ENCODE measurements at places on chromosomes 2 and 18.

DNA sequence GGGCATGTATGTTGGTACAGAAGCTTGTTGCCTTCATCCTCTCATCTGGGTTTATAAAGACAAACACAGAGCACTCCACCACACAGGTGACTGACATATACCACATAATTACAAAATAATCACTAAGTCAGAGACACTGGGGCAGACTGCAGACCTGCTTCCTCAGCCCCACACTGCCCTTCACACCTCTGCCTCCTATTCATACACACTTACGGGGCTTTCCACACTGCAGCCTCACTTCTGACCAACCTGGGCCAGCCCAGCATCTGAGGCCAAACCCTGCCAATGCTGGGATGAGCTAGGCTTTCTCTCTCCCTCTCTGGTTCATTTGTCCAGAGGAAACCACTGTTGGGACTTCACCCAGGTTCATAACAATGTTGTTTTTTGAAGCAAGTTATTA, 4.5 kb downstream of the EMX1 start:
- DNase-seq, result peak; percentile 34

DNA sequence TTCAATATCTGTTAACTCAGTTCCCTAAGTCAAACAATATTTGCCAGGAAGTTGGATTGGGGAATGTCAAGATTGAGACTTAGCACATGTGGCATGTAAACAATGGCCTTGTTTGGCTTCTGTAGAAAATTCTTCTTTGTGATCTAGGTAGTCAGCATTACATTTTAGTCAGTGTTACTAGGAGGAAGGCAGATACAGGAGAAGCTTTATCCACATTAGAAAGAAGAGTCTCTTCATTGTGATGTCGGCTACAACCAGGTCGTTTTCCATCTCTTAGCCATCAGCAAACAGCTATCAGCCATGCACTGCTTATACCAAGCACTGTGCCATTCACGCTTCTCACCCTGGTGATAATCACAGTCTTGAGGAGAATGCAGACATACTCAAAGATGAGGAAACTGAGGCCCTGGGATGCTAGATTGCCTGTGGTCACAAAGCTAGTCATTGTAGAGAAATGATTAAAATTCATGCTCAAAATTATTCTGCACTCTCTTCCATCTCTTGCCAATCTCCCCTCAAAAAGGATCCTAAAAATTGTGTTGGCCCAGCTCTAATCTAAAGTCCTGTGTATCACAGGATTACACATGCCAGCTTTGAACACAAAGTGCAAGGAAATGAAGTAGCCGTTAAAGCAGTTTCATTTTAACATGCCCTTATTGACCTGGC, 3.2 kb downstream of the GALNT5 start:
- no peak for DNase-seq

DNA sequence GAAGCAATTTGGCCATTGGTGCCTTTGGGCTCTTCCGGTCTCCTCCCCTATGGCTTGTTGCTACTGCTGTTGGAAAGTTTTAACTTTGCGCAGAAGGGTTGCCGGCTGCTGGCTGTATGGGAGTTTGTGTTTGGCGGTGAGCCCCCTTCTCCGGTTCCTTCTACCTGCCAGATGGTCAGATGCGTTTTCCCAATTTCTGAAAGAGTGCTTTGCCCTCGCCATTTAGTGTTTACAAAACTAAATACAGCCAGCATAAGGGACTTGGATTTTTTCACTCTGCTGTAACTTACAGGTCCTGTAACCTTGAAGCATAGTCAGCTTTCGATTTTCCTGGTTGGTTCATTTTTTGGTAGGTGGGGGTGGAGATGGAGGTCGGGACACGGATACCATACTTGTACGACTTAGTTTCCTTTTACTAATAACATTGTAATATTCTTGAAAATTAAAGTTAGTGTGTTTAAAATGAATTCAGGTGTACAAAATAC, 604 bp downstream of the COQ10B start:
- DNase-seq, result peak; percentile 68

GRCh38 chr2:228446734-228447133, 265.2 kb upstream of the SPHKAP start:
- DNase-seq, result no peak

- DNase-seq, result no peak
These were observed 21.7 kb upstream of the GALNT1 start for GRCh38 chr18:35559867-35560266.

DNA sequence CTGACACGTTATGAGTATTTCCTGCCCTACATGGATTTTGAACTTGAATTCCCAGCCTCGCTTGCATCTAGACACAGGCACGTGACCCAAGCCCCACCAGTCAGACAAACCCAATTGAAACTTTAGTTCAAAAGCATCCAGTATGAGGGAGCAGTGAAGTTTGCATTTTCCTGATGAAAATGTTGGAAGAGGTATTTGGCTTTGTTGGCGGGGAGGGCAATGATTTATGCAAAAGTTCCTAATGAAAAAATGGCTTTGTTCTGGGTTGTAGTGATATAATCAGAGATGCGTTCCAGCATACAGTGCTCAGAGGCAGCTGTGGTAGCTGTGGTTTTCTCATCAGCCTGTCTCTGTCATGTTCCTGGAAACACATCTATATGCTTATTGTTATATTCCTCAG, 36.8 kb upstream of the CPS1 start:
- no peak for DNase-seq

- DNase-seq, result no peak
These were observed 7.1 kb upstream of the KLF11 start for GRCh38 chr2:10036095-10036884.

GRCh38 chr2:162184359-162184758, 32.3 kb upstream of the GCG start:
- no peak for DNase-seq

DNA sequence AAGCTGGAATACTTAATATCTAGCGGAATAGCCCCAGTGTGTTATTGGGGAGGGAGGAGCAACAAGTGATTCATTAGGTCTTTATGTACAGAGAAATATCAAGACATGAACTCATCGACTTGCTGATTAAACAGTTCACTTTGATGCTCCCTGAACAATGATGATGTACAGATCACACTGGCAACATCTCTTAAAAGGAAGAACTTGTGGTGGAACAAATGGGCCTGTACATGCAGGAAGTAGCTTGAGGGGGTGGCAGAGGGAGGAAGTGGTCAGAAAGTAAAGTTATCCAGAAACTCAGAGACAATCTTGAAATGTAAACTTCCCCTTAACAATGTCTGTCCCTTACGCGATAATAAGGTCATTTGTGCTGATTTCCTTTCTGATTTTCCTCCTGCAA, 90.5 kb downstream of the NXPH2 start:
- no peak for DNase-seq

DNA sequence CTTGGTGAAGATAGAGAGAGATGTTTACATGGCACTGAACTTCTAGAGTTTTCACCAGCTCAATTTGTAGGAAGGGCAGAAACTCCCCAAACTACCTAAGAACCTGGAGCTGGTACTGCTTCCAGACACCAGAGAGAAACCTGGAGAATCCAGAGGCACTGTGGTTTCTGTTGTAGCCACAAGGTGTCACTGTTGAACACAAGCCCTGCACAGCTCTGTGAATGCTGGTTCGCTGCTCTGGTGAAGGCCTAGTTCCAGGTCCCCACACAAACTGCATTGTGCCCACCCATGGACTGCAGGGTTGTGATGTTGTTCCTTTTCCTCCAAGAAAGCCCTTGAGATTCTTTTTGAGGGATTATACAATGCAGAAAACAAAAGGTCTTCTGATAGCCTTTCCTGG, 150.5 kb upstream of the HS6ST1 start:
- DNase-seq, result peak; percentile 13

DNA sequence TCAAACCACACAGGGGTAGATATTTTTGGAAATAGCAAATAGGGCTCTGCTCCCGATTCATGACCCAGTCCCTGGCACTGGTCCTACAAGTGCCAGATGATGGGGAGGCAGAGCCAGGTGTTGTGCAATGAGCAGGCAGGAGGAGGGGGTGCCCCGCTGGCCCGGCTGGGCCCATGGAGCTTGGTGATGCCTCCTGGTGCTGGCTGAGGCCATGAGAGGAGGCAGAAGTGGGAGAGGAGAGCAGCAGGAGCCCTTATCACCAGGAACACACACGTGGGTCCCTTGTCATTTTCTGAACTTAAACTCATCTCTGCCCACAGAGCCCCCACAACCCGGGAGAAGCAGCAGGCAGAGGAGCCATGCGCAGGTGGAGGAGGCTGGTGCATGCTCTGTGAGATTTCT, 90.5 kb upstream of the MAPK4 start:
- DNase-seq, result no peak

GRCh38 chr2:168802859-168803725, 655 bp downstream of the NOSTRIN start:
- DNase-seq, result no peak

DNA sequence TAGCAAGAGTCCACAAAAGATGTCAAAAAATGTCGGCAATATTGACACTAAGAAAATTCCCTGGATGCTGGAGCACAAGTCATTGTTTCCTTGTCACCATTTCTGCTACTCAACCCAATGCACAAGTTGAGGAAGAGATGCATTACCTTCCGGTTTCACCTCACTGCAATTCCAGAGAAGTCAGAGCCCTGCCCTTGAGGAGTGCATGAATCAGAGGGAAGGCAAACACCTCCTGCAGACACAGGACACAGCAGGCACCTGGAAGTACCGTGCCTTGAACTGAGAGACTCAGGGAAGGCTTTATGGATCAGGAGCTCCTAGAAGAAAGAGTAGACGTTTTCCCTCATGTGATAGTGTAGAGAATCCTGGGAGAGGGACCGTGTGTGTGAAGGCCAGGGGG, 62.7 kb upstream of the ARL4C start:
- no peak for DNase-seq

GRCh38 chr2:104538077-104538476, 315.8 kb upstream of the POU3F3 start:
- DNase-seq, result no peak

GRCh38 chr2:125935559-125935958, 720.4 kb upstream of the GYPC start:
- no peak for DNase-seq

DNA sequence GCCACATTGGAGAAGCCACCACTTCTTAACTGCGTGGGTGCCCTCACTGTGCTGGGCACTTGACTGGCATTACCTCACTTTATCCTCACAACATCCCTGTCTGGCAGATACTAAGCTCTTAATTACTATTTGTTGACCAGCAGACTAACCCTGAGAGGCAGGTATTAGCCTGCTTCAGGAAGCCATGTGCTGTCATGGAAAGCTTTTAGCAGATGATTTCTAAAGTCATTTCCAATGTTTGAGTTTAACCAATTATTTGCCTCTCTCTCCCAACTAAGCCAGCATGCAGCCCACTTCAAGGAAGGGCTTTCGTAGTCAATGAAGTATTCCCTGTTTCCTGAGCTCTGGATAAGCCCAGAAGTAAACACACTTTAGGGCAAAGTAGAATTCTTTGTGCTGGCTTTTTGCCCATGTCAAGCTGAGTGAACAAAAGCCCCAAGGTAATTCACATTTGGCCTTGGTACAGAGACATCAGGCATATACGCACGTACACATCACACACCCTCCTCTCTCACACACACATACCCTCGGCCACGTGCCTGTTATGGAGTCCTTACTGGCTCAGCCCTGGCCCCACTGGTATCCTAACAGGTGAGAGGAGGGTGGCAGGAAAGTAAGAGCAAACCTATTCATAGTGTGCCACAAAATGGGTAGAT, 108.6 kb downstream of the C1D start:
- no peak for DNase-seq

- no peak for DNase-seq
These were observed 41.8 kb upstream of the SLC14A2 start for GRCh38 chr18:45573514-45573913.

DNA sequence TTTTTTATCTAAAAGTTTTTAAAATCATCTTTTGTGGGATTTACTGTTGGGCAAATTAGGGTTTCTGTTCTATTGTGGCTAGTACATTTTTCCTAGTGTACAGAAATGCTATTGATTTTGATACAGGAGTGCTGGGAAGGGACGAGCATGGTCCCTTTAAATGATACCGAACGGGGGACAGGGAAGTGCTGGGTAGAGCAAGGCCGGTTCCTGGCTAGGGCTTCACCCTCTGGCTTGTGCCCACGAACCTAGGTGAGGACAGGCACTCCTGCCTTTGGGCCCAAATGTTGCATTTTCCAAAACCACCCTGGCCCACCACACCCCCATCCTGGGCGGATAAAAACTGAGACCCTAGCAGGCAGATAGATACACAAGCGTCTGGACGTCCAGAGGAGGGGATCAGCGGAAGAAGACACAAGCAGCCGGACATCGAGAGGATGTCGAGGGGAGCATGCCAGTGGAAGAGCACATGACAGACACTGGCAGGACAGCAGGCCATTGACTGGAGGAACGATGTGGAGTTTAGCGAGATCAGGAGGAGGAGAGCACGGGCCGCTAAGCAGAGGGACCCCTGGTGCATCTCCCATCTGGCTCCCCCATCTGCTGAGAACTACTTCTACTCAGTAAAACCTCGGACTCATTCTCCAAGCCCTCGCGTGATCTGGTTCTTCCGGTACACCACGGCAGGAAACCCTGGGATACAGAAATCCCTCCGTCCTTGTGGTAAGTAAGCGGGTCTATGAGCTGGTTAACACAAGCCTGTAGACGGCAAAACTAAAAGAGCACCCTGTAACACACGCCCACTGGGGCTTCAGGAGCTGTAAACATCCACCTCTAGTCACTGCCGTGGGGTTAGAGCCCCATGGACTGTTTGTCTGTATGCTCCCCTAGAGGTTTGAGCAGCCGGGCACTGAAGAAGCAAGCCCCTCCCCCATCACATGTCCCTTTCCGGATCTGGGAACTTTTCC, 13.5 kb upstream of the CALCRL start:
- no peak for DNase-seq

- no peak for DNase-seq
These were observed 14.6 kb upstream of the LAPTM4A start for GRCh38 chr2:20065885-20066602.

- no peak for DNase-seq
These were observed 972 bp downstream of the IL1R1 start for GRCh38 chr2:102143450-102143985.

DNA sequence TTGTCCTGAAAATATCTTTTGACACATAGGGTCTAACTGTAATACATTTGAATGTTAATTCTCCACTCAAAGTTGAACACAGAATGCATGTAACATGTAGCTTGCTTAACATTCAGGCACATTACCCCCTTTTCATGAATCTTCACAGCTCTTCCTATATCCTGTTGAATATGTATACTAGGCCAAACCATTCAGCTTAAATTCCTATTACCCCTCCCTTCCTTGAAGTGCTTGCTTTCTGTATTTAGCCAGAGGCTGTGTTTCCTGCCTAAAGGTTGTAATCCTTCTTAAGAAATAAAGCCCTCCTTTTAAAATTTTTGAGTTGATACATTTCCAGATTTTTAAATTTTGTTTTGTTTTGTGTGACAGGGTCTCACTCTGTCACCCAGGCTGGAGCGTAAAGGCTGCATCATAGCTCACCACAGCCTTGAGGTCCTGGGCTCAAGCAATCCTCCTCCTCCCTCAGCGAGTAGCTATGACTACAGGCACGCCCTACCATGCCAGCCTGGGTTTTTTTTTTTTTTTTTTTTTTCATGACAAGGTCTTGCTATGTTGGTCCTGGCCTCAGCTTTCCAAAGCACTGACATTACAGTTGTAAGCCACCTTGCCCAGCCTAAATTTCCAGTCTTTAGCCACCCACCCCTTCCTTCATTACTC, 357.6 kb downstream of the DSC3 start:
- DNase-seq, result no peak

GRCh38 chr2:233693963-233694362, 1.3 kb downstream of the UGT1A6 start:
- no peak for DNase-seq

Data from GM13977 (cell line).